ENCODE measurements at places on chromosomes 16 and 17.

GRCh38 chr16:66594739-66595138, 9.8 kb upstream of the CMTM3 start:
- no peak for DNase-seq

DNA sequence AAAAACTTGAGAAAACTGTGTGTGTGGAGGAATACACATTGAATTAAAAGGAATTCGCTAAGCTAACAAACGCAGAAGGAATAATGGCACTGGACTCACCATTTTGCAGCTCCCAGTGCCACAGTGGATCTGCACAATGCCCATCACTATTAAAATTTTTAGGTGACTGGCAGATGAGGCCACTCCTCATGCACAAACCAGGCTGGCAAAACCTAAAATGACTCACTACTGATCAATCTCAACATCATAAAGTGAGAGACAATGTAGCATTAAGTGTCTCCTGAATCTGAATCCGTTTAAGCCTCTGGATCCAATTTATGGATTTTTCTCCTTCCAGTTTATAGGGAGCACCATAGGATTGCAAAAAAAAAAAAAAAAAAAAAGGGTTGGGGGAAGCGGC, 20.6 kb downstream of the MYH10 start:
- DNase-seq, result no peak

- no peak for DNase-seq
Observed at GRCh38 chr16:75854152-75854551, 127.9 kb upstream of the CPHXL start.

DNA sequence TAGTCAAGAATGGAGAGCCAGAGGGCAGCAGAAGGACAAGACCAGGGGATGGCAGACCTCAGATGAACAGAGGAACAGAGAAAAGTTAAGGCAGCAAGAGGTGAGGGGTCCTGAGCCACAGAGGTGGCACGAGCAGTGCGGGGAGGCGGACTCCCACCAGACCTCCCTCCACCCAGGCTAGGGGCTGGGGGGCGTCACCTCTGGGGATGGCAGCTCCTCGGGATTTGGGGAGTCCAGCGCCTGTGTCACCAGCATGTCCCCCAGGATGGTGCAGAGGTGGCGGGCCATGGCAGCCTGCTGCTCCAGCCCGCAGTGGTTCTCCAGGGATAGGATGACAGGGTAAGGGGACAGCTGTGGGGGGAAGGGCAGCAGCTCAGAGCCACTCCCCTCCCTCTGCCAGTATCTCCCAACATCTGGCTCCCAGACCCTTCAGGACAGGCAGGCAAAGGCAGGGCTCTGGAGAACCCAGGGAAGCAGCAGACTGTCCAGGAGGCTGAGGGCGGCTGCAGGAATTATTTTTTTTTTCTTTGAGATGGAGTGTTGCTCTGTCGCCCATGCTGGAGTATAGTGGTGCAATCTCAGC, 15.8 kb downstream of the PLCD3 start:
- no peak for DNase-seq

DNA sequence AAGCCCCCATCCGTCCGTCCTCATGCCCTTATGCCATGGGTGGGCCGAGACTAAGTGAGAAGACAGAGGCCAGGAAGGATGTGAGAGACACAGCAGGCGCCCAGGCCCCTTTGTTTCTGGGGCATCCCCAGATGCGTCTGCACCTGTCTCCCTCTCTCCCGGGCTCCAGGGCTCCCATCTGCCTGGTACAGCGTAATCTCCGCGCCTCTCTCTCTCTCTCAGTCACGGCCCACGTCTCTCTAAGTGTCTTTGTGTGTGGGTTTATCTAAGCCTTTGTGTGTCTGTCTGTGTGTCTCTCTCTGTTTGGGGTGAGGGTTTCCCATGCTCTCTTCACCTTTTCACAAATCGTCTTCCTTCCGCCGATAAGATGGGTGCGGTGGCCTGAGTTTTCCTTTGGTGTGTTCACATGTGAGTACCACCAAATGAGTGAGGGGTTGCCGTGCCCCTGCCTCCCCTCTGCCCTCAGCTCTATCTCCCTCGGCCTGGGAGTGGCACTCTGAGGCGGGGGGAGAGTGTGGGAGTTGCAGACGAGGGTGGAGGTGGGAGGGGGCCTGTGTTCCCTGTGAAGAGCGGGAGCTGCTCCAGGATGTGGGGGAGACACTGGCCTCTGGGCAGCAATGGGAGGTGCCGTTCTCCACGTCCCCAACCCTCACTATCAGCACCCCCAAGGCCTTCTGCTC, 25.8 kb upstream of the ABCC3 start:
- peak; percentile 65 for DNase-seq

GRCh38 chr17:73478768-73479424, 165.3 kb downstream of the SDK2 start:
- DNase-seq, result peak; percentile 51

GRCh38 chr16:77995843-77996455, 26.4 kb upstream of the CLEC3A start:
- DNase-seq, result no peak

DNA sequence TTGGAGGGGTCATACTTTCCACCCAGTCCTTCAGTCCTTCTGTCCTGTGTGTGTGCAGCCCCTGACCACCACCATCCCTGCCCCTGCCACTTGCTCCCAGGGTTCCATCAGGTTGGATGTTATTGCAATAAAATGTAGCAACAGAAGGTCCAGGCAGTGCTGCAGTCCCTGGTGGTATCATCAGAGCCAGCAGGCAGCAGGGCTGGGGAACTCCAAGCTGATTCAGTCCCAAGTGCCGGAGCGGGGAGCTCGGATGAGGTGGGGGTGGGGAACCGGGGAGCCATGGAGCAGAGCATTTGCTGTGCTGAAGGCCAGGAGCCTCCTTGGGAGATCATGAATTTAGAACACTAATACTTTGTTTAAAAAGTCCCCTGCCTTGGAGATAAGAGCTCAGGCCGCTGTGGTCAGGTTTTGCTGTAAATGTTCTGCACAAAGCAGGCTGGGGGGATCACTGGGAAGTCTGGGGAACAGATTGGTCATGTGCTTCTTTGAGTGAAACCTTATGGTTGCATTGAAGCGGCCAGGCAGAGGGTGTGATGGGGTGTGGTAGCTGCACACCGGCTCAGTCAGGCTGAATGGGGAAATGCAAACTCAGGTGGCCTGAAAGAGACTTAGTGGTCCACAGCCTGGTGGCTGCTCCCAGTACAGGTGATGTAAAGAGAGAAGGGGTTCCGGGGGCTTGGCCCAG, 225.9 kb downstream of the SEC14L1 start:
- DNase-seq, result peak; percentile 11

DNA sequence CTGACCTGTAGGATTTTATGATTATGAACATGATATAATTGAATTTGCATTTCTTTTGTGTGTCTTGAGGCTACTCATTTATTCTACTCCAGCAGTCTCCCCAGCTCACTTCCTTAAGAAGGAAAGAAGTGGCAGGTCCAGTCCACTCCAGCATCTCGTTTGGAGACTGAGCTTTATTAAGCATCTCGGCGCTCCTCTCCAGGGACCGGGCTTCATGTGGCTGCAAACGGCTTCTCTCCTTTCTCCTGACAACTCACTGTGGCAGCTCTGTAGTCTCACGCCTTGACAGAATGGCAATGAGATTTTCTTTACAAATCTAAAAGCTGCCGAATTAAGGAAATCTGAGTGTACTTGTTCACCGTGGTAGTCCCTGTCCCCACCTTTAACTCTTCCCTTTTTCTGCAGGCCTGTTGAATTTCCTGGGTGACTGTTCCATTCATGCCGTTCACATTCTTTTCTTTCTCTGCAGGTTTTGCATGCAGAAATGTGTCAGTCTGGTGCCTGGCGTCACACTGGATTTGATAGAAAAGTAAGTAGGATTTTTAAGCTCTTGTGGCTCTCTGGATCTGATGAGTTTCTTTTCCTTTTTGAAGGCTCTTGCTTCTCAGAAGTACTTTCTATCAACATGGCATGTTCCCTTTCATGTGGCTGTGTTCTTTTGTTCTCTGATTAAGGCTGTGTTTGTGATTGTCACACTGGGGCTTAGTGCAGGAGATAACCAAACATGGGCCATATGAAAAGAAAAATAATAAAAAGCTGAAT, 200.5 kb upstream of the CHMP6 start:
- peak; percentile 61 for DNase-seq

- DNase-seq, result no peak
Observed at GRCh38 chr17:52024300-52024870, 134.1 kb downstream of the CA10 start.

DNA sequence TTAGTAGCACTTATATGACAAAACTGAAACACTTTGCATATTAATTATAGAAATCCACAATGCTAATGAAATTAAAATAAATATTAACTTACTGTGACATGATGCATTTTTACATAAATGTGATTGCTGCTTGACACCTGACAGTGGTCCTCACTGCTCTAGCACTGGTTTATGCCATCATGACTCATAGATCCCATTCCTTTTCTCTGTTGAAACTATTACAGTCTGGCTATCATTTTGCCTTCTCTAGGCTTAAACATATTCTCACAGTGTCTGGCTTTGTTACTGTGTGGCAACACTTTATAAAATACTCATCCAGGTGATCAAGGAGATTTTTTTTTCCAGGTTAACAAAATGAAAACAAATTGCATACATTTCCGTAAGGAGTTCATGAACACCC, 108.0 kb downstream of the MRTFB start:
- no peak for DNase-seq

DNA sequence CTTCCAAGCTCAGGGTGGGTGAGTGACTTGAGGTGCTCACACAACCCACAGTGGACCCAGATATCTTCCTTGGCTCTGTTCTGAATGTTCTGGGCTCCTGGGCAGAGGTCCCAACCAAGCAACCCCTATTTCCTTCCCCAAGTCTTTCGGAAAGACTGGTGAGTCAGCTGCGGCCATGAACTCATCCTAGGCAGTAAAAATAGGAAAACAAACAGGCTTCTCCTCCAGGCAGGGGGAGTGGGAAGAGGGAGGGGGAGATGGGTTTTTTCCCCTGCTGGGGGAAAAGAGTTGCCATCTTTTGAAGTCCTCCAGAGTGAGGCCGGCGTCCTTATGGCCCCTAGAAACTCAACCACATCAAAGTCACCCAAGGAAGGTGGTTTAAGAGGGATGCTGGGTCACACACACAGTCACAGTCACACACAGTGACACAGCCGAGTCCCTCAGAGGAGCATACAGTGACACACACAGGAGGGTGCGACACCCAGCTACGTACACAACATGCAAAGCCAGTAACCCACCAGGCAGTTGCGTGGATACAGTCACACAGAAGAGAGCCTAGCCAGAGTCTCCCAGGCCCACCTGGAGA, 16.0 kb upstream of the DLX4 start:
- DNase-seq, result peak; percentile 13

GRCh38 chr17:62668091-62668804, 40.8 kb downstream of the MRC2 start:
- no peak for DNase-seq

DNA sequence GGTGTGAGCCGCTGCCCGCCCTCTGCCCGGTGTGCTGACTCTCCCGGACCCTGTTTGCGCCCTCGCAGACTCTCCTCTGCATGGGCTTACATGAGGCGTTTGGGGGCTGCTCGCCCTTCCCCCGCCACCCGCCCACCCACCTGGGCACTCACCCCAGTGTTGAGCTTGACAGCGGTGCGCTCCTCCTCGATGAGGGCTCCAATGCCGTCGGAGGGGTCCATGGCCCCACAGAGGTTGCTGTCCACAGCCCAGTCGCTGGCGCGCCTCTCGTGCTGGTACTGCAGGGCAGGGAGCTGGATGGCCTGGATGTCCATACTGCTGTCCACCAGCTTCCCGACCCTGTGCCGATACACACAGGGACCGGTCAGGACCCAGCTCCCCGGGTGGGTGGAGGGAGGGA, 21.4 kb upstream of the RNPS1 start:
- no peak for DNase-seq

DNA sequence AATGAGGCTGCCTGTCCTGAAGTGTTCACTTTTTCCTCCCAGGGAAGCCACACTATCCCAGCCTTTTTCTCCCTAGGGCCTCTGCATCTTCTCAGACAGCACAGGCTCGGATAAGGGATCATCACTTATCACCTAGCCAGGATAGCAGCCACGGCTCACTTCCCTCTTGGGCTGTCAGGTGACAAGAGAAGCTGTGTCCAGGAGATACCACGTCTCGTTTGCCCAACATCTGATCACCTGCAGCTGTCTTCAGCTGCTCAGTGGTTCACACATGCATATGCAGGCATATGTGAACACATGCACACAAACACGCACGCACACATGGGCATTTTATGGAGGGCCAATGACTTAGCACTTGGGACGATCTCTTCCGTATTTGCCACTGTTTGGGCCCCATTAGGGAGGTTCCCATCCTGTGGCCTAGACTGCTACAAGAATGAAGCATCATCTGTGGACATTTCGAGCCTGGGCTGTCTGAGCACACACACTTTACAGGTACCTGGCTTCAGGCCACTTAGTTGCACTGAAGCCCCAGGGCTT, 32.4 kb upstream of the ADORA2B start:
- no peak for DNase-seq

GRCh38 chr16:80824623-80825364, 20.4 kb upstream of the CDYL2 start:
- peak; percentile 28 for DNase-seq

DNA sequence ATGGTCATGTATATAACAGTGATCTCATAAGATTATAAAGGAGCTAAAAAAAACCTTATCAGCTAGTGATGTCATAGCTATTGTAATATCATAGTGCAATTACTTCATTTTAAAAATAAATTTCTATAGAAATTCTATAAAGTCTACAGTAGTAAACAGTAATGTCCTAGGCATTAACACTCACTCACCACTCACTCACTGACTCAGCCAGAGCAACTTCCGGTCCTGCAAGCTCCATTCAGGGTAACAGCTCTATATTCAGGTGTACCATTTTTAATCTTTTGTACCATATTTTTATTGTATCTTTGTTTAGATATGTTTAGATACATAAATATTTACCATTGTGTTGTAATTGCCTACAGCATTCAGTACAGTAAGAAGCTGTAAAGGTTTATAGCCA, 524.4 kb upstream of the CDH5 start:
- DNase-seq, result no peak

DNA sequence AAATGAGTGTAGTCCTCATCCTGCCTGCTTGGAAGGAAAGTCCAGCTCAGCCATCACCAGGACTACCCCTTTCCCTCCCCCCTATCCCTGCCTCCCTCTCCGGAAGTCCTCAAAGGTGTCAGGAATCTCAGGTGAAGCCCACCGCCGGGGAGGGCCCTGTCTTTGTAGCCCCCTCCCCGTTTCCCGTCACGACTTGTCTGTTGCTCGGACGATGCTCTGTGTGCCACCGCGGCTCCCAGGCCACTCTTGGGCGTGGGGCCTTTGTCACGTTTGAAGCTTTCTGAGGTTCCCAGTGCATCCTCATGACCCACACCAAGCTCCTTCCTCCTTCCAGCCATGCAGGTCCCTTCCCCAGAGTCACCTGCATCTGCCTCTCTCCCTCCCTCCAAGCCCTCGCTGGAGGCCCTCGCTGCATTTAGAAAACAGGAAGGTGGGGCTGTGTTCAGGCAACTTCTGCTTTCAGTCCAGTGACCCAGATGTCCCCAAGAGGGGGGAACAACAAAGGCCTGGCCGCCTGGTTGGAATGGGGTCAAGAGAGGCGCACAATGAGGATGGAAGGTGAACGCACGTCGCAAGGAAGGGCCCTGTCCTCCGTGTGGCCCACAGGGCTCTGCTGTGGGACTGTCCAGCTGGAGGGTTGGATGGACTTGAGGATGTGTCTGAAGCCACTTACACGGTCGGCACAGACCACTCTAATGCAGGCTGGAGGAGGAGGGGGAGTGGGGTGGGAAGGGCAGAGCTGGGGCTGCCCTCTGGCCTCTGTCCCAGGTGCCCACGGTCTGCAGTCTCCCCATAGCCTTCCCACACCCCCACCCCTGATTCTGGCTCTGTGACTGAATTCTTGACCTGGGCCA, 59.9 kb downstream of the OR1D5 start:
- DNase-seq, result peak; percentile 59

GRCh38 chr16:6916946-6917345, 415.7 kb upstream of the RBFOX1 start:
- DNase-seq, result no peak
